SJSA1 (cell line): ENCODE measurements at places on chromosomes 1 and 21.
A peak's percentile ranks its signal among the peaks of the same experiment; 100 is the strongest.

- no peak for DNase-seq
These were observed 78.7 kb downstream of the SSBP3 start for GRCh38 chr1:54327386-54328065.

DNA sequence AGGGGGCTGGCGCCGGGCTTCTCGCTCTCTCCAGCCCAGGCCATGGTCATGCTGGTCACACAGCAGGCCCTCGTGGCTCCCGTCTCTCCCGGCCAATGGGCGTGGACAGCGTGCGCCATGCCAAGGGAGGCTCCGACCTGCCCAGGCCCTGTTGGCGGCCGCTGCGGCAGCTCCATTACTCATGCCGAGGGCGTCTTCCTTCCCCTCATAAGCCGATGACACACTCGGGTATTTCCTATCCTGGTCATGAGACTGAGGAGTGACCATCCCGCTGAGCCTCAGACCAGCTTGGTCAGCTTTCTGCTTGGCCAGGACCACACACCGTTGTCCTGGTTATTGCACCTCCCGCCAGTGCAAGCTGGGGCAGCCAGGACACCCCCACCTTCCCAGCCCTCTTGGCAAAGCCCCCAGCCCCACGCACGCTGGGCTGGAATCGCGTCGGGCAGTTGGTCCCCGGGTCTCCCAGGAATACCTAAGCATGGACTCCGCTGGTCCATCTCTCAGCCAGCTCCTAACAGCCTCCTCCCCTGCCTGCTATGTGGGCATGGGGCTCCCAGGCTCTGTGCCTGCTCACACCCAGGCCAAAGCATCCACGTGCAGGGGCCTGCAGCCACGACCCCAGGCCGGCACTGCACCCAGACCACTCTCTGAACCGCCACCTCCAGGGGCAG lies 49.8 kb downstream of the ARHGEF16 start:
- peak; percentile 87 for DNase-seq

GRCh38 chr1:119294199-119294598 lies 74.4 kb upstream of the HAO2 start:
- DNase-seq: no peak

DNA sequence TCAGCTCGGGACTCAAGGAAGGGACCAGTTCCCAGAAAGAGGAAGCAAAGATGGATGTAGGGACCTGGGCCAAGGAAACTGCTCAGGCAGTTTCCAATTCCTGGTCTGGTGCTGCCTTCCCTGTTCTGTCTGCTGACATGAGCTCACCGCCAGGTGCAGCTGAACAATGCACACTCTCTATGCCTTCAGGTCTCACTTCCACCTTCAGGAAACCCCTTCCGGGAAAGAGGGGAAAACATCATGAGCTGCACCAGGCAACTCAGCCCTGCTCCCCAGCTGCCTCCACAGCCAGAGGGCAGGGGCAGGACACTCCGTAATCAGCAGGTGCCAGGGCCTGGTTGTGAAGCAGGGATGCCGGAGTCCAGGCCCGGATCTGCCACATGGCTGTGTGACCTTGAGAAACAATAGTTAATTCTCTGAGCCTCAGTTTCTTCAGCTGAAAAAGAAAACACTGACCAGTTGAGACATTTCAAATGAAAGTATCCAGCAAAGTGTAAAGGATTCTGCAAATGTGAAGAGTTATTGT lies 27.8 kb downstream of the SMIM12 start:
- no peak for DNase-seq

DNA sequence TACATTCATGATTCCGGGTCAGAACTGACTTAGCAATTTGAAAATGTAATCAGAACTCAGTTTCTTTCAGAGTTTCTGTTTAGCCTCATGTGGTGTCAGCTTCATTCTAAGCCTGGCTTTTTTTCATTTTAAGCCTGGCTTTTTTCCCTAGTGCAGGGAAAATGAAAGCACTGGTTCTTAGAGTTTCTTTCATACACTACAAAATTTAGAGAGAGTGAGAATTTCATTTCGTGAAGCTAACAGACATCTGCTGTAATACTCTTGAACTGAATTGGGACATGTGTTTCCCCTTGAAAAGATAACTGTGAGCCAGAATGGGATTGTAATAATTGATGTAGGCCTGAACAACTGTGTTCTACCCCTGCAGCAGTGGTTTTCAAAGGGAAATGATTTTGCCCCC lies 95.3 kb upstream of the KIAA0040 start:
- DNase-seq: no peak

DNA sequence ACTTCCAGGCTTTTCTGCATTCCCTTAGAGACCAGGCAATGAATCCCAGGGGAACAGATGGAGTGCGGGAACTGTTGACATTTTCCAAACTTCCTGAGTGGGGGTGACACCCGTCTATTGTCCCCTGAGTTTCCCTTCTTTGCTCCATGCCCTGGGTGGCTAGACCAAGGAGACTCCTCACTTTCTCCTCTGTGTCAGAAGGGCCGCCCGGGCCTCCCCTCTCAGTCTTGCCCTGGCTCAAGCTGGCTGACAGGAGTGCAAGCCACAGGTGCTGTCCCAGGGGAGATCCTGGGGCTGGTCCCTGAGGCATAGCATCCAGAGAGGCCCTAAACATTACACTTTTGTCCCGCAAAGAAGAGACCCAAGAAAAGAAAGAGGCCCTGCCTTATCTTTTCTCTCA lies 62.8 kb downstream of the DDX20 start:
- no peak for DNase-seq

- no peak for DNase-seq
These were observed 73.7 kb downstream of the LRRC8C start for GRCh38 chr1:89706700-89707012.

DNA sequence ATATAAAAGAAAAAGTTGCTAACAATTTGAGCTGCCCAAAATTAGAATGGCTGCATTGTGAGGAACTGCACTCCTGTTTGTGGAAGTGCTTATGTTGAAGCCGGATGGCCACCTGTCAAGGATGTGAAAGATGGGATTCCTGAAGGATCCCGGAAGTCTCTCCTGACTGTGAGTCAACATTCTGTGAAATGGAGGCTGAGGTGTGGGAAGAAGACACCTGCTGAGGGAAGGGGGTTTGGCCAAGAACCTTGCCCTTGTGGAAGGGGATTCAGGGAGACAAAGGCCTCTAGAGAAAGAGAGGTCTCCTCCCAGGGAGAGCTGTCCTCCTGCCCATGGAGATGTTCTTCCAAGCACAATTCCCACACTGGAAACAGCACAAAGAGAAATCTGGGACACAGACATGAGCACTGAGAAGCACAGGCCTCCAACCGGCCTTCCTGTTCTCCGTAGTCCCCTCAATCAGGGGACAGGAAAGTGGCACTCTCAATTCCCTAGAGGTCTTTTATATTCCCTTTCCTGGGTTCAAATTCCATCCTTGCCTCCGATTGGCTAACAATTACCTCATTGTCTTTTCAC lies 70.5 kb downstream of the CD2 start:
- no peak for DNase-seq
